A673 (cell line): ENCODE measurements at places on chromosomes 1 and 21.

- no peak for DNase-seq
Measured at GRCh38 chr1:54305906-54306514, 100.2 kb downstream of the SSBP3 start.

DNA sequence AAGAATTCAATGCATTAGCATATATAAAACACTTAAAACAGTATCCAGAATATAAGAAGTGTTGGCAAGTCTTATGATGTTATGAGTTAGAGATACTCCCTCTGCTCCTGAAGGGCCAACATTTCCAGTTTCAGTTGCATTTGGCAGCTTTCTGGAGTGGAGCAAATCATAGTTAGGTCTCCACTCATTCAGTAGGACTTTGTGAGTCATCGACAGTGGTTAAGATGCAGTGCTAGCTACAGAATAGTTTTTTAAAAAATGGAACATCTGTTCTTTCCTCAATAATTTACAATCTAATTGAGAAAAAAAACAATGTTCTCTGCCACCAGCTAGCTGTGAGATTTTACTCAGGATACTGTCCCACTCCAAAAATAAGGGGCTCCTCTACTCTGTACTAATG is 389.1 kb downstream of the HLX start:
- DNase-seq = no peak

DNA sequence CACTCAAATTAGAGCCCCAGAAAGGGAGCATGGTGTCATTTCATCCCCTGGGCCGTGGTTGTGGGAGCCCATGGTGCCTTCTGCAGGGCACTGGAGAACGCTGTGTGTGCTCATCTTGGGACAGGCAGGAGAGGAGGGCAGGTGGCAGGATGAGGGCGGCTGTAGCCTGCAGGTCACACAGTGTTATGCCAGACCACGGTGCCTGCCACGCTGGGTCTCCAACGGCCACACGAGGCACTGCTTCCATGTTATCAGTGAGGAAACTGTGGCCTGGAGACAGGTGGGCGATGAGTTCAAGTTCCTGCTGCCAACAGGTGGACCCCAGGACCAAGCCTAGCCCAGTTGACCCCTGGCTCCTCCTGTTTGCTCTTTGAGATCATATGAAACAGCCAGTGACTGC is 21.0 kb downstream of the ABCG1 start:
- DNase-seq = no peak

GRCh38 chr1:15262706-15263105 is 15.7 kb downstream of the FHAD1 start:
- DNase-seq = no peak

DNA sequence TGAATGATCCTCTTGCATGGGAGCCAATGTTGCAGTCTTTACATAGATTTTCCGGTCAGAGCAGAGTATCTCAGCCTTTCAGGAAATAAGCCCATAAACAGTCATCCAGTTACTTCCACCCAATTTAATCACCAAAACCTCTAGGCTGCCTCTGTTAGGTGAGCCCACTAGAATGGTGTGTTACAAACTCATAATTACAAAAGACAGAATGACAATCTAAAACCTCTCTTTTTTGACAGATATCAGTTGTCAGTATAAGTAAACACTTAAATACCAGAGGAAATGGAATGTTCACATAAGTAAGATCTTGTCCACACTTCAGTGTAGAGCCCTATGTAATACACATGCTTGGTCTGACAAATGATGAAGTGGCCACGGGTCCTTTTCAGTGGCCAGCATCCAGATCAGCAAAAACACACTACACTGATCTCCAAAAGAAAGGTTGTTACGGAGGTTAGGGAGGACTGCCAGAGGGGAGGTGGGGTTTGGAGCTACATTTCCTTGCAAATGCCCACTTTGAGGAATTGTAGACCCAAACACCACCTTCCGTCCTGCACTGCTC is 71.3 kb upstream of the FBXO28 start:
- peak; percentile 82 for DNase-seq

DNA sequence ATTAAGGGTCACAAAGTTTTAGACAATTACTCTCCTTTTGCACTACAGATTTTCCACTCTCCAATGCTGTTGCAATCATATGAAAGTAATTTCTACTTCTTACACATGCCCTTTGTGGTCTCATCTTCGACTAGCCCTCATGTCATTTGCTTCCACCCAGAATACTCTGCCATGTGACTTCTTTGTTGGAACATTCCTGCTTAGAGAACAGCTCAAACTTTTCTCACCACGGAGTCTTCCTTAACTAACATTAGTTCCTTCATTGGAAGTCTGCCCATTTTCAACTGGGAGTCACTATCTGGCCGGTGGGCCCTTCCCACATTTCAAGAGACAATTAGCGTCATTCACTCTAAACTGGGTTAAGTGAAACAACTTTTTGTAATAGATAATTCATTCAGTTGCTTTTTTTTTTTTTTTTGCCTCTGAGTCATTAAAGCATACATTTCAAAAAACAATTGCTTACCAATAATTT is 142.6 kb upstream of the PALMD start:
- peak; percentile 34 for DNase-seq

GRCh38 chr1:21668951-21669257 is 253 bp downstream of the RAP1GAP start:
- DNase-seq = no peak

GRCh38 chr1:233569636-233570035 is 44.3 kb upstream of the KCNK1 start:
- DNase-seq = peak; percentile 10

- DNase-seq = no peak
Measured at GRCh38 chr21:41431788-41432548, 5.9 kb downstream of the MX1 start.

- peak; percentile 25 for DNase-seq
Measured at GRCh38 chr1:34500451-34500850, 254.4 kb upstream of the GJB5 start.

DNA sequence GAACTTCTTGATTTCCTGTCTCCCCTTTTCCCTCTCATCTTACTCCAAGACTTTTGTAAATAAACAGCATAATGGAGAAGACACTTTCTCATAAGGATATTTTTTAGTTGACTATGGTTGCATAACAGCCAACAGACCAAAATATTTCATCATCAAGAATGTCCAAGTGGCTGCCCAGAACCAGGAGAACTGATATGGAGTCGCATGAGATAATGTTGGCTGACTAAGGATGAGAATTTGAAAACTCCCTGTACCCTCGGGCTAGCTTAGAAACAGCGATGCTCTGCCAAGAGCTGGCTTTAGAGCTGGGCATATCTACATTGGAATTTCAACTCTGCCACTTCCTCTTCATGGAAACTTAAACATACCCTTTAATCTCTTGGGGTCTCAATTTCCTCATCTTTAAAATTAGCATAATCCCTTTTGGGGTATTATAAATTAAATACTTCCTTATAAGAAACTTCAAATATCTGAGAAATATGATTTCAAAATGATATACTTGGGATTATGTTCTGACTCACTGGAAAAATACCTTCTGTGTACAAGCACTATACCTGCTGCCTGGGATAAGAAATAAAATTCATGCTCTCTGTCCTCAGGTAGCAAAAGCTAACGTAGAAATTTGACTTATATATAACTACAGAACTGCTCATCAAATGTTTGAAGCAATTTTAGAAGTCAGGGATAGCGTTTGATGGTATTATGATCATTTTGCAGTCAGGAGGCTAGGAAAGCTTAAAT is 777.3 kb downstream of the LTN1 start:
- DNase-seq = no peak

DNA sequence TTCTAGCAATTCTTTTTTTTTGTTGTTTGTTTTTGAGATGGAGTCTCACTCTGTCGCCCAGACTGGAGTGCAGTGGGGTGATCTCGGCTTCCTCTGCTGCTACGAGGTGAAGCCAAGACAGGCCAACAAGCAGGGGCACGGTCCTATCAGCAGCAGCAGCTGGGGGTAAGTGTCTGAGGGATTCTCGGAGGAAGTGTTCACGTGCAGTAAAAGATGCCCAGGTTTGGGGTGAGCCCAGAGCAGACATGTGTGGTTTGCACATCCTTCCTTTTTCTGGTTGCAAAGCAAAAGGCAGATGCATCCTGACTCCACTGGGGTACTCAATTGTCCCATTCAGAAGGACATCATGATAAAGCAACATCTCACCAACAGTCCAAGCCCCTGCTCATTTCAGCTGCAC is 27.7 kb downstream of the PIGP start:
- DNase-seq = no peak

GRCh38 chr1:23496490-23497181 is 12.7 kb upstream of the ASAP3 start:
- DNase-seq = no peak

GRCh38 chr21:19130379-19131028 is 726.9 kb upstream of the TMPRSS15 start:
- DNase-seq = no peak

DNA sequence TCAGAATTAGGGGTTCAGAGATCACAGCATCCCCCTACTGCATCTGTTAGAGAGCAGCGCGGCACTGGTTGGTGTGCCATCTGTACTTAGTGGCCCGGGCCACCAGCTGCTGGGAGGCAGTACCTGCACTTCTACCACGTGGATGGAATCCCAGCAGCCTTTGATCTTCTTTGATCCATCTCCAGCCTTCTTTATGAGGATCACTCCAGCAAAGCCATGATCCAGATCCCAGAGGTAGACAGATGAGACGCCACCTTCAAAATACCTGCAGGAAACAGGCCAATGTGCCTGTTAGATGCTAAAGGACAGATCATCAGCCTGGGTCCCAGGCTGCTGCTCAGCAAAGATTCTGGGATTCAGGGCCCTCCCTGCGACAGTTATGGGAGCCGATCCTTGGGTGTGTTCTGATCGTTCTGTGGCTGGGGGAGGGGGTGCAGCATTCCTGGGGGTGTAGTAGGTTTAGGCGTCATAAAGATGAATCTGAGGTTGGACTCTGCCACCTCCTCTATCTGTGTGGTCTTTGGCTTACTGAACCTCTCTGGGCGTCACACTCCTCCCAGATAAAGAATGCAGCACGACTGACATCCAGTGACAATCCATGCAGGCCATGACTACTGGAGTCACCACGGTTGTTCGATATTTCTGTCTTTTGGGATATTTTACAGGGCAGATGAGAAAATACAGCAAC is 45.3 kb downstream of the SLC66A1 start:
- DNase-seq = no peak

DNA sequence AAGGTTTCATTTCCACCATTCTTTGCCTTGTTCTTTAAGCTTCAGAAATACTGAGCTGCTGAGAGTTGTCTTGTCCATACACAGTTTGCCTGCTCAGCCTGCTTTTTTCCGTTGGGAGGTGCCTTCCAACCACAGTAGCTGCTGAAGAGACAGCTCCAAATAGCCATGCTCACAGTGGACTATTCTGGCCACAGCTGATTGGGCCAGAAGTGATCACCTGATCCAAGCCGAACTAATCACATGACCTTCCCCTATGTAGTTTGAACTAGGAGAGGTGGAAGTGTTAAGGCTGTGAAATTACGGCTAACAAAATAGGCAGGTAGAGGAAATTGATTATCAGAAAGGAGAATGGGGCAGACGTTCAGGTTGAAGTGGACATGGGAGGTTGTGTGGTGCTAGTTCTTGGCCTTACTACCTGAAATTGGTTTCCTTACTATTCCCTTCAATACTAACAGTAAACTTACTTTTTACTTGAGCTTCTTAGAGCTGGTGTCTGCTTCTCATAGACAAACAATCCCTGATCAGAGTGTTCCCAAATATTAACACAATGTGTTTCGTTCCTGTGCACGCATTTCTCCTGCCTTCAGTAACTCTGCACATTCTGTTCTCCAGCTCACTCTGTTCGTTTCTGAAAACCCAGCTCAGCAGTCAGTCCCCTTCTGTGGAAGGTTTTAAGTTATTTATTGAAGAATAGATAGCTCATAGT is 136.1 kb downstream of the RWDD3 start:
- DNase-seq = no peak

GRCh38 chr1:228378090-228378872 is 28.4 kb downstream of the TRIM11 start:
- DNase-seq = peak; percentile 74

DNA sequence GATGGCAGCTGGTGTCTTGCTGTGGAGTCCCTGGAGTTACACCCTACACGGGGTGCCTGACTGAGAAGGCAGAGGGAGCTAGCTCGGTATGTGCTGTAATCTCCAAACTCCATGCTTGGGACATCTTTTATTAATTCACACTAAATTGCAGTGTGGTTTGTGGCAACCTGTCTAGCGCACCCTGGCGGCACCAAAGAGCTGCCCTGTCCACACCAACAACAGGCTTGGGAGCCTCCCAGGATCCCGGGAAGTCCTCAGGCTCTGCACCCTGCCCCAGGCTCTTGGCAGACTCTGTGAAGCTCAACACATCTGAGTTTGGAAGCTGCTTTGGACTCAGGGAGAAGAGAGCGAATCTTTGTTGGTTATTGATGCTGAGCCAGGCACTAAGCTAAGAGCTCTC is 138.9 kb downstream of the IGSF21 start:
- no peak for DNase-seq

- no peak for DNase-seq
Measured at GRCh38 chr1:114341299-114341698, 169.7 kb downstream of the TRIM33 start.

DNA sequence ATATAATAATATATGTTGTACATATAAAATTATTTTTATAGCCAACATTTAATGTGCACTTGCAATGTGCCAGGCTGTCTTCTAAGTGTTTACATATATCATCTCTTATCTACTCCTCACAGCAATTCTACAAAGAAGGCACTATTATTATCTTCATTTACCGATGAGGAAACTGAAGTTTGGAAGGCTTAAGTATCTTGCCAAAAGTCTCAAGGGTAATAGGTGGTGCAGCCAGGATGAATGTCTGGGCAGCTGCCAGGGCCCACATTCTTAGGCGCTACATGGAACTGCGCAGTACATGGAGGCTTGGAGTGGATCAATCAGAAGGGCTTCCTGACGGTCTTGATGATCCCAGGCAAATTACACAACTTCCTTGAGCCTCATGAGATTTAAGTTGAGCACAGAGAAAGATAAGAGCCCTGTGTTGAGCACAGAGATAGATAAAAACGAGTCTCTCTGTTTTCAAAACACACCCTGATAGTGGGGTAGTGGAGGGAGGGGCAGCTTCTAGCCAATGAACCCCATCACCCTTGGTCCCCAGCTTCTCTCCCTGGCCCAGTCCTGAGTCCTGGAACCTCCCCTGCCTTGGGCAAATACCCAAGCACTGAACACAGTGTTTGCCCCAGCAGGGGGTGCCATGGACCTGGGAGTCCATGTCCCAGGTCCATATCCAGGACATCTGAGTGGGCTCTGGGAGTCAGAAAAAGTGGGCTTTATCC is 9.2 kb downstream of the POU3F1 start:
- no peak for DNase-seq
